ENCODE measurements at places on chromosomes 12 and 14.

DNA sequence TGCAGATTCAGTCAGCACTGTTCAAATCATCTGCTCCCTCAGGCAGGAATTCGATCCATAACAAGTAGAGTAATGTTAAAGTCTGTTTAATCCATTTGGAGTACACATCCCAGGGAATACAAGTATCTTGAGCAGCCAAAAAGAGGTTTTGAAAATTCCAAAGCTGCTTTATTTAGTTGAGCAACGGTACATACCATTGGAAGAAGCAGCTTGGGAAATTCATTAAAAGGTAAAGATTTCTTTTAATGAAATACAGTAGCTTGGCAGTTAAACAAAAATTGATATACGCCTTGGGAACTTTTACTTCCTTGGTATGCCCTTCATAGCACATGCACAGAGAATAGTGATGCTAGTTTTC is 153.8 kb downstream of the LRIG3 start:
- no peak for DNase-seq

GRCh38 chr14:65329911-65330310 is 82.6 kb upstream of the FUT8 start:
- no peak for DNase-seq

GRCh38 chr14:84533791-84534190 is 996.2 kb upstream of the FLRT2 start:
- no peak for DNase-seq

DNA sequence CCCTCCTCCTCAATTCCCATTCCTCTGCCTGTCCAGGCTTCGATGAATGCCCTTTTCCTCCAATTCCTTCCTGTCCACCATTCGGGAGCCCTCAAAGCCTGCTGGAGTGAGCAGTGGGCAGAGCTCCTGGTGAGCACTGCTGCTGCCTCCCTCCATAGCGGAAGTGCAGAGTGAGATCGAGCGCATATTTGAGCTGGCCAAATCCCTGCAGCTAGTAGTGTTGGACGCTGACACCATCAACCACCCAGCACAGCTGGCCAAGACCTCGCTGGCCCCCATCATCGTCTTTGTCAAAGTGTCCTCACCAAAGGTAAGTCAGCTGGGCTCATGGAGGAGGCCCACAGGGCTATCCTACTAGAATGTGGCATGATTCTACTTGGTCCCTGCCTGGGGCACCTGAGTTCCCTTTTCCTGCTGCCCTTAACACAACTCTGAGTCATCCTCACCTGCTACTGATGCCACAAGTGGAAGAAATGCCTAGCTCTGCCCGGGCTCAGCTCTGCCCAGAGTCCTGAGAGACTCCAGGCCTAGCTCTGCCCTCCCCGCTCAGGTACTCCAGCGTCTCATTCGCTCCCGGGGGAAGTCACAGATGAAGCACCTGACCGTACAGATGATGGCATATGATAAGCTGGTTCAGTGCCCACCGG is 8.0 kb downstream of the CACNB3 start:
- DNase-seq, result no peak

- no peak for DNase-seq
Measured at GRCh38 chr12:14171106-14171505, 189.7 kb upstream of the GRIN2B start.

DNA sequence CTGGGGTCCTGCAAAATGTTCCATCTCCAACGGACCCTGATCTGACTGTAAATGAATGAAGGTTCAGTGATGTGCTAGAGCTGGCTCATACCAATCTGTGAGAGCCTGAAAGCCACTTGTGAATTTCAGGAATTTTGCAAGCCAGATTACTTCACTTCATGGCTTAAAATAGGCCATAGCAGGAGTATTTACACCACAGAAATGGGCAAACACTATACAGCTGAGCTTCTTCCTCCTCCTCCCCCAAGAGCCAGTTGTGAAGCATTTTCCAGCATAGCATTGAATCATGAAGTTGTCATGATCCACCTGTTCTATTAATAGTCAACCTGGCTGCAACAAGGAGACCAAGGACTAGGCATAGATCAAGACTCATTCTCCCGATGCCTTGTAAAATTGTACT is 141.3 kb upstream of the RASSF8 start:
- no peak for DNase-seq

- no peak for DNase-seq
Measured at GRCh38 chr12:52015532-52016041, 8.8 kb downstream of the TAMALIN start.

DNA sequence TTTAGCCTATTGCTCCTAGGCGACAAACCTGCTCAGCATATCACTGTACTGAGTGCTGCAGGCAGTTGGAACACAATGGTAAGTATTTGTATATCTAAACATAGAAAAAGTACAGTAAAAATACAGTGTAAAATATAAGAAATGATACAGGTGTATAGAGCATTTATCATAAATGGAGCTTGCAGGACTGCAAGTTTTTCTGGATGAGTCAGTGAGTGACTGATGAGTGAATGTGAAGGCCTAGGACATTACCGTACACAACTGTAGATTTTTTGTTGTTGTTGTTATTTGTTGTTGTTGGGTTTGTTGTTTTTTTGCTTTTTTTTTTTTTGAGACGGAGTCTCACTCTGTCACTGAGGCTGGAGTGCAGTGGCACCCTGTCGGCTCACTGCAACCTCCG is 33.4 kb downstream of the PNMA1 start:
- no peak for DNase-seq

DNA sequence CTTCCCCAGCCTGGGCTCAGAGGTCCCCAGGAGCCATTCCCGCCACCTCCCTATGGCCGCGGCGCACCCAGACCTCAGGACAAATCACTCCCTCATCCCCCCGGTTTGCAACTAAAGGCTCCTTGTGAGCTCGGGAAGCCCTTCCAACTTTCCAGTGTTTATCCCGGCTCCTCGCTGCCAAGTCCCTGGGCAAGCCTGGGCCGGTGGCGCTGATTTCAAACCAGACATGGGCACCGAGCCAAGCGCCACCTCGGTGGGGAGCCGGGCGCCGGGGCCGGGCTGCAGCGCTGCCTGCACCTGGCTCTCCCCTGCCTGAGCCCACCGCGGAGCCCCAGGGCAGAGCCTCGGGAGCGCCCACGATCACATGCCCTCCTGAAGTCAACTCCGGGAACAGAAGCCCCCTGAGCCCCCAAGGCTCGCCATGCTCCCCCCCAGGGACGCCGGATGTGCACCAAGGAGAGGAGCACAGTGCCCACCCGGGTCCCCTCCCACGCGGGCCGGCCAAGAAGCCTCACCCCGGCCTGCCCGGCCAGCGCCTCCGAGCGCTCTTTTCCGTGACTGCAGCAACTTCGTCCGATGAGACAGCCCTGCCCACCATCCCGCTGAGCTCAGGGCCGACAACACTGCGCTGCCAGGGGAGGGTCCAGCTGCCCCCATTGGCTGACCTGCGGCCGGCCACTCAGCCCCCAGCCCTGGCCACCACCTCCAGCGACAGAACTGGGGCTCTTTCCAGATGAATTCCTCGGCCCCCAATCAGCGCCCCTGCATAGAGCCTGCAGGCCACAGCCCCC is 50.0 kb downstream of the NCOR2 start:
- no peak for DNase-seq

Measured in CD4-positive, alpha-beta T cell treated with Interleukin-1 beta for 1 hour (primary cell).